CD4-positive, alpha-beta T cell treated with Interleukin-21 for 1 hour (primary cell): ENCODE measurements at places on chromosomes 3 and 15.
A peak's percentile ranks its signal among the peaks of the same experiment; 100 is the strongest.

DNA sequence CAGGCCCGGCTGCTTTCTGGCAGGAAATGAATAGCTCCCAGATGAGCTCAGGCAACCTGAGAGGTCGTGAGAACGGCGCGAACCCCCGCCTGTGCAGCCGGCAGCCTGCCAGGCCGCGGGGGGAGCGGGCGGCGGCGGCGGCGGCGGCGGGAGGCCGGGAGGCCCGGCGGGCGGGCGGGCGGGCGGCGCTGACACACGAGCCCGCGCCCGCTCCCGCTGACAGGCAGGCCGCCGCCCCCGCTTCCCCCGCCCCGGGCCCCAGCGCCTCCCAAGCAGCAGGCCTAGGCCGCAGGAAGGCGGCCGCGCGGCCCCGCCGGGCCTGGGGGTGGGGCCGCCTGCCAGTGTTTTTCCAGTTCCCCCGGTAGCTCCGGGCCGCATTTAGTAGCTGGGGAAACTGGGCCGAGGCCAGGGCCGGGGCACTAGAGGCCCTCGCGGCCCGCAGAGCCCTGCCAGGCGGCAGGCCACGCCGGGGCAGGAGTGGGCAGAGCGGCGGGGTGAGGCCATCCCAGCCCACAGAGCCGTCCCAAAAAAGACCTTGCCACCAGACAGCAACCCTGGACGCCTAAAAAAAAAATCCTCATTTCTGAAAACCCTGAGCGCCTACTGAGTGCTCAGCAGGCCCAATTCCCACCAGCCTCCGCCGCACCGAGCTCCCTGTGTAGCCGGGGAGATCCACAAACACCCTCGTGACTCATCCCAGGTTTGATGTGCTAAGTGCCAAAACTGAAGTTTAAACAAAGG is 5.6 kb downstream of the HES1 start:
- peak; percentile 47 for DNase-seq

DNA sequence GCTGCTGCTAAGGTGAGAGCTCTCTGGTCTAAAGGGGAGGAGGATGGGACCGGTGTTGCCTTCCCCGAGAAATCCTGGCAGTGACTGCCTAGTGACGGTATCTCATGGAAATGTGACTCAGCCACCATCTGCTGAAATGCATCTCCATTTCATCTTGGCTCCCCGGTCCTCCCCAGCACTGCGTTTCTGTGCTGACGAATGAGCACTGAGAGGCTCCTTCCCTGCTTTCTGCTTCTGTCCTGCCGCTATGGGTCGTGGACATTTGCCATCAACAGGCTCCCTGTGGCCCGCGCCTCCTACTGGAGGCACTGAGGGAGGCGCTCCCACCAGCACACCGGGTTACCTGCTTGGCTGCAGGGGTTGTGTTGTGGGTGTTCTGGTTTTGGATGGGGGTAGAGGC is 13.5 kb upstream of the SEC13 start:
- DNase-seq: no peak

DNA sequence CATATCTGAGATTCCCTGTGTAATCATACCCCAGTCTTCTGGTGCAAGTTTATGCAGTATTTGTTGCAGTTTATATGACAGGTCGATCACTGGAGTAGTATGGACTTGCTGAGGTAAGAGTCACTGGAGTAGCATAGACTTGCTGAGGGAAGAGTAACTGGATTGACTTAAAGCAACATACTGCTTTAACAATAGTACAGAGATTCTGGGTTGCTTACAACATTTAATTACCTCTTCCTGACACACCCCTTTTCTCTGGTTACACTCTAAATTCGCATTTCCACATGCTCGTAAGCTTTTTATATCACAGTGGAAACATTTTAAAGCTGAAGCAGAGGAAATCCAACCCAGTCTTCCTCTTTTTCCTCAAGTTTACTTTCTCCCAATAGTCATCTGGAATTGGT is 11.8 kb downstream of the AAGAB start:
- DNase-seq: no peak

GRCh38 chr3:188001093-188001492 is 152.9 kb upstream of the LPP start:
- DNase-seq: no peak

- no peak for DNase-seq
Observed at GRCh38 chr3:12807601-12808359, 11.3 kb downstream of the CAND2 start.
